Stimulated activated CD8-positive, alpha-beta memory T cell treated with anti-CD3 and anti-CD28 coated beads, Interleukin-7, amount 100 ng/mL, for 4 hours (primary cell): ENCODE measurements at places on chromosomes 11 and 22.

- DNase-seq, result peak; percentile 80
Observed at GRCh38 chr22:50620593-50621355, 7.2 kb downstream of the ARSA start.

DNA sequence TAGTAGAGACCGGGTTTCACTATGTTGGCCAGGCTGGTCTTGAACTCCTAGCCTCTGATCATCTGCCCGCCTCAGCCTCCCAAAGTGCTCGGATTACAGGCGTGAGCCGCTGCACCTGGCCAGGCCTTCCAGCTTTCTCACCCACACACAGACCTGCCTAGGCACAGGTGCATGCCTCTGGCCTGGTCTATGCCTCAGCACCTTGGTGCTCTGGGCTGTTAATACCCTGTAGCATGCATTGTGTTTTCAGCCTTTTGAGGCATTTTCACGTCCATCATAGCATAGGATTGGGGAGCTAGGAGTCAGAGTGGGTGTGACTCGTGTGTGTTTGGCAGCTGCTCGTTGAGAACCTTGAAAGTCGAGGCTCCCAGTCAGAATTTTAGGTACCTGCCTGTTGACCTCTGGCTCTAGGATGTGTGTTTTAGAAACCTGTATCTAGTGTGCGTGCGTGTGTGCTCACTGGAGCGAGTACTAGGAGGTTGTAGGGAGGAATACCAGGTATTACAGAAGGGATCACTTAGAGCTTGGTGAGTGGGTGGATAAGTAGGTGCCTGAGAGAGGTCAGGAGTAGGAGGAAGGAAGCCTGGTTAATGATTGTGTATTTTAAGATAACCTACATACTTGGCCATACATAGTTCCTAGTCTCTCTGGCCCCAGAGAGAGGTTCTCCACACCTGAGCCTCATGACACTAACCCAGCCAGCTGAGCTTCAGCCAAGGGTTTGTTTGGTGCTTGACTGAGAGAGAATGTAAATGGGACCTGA is 20.0 kb downstream of the CRKL start:
- no peak for DNase-seq

DNA sequence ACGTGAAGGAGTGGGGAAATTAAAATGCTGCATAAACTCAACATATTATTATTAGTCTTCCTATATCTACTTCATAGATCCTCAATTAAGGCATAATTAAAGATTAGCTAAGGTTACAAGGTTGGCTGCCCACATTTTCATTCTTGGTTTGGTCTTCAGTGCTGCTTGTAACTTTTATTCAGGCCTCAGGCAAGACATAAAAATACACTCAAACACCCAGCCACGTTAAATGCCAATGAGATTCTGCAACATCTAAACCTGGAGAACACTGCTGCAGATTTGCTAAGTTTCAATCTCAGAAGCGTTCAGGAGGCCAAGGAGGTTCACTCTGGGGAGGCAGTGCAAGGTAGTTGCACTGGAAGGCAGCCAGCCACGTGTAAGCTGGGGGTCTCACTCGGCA is 358.7 kb upstream of the NARS2 start:
- no peak for DNase-seq

GRCh38 chr22:43260331-43261231 is 73.6 kb upstream of the TTLL12 start:
- no peak for DNase-seq

DNA sequence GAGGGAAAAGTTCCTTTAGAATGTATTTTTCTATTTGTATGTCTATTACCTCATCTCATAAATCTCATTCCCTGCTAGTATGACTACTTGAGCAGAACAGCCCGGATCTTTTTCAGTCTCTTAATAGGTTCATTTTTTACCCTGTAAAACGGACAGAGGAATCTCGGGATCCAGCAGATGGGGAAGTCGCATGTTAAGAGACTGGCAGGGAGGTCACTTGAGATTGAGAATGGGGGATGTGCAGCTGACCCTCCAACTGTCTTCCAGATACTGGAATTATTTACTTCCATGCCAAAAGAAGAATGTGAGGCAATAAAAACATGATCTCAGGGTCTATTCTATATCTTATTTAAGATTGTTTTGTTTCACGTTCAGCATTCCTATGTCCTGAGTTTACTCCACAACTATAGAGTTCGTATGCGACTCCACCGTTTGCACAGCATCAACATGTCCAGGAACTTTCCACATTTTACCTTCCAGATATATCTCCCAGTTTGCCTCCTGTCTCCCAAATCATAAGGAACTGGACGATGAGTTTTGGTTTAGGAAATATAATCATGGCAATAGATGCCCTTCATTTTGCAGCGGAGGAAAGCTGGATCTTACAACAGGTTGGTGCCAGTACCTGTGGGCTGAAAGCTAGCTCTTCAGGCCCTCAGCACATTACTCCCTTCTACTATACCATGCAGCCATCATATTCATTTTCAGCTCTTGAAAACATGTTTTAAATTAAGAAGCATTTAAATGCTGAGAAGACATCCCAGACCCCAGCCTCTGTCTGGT is 181.5 kb downstream of the MAML2 start:
- no peak for DNase-seq

GRCh38 chr22:25482091-25482760 is 82.2 kb upstream of the GRK3 start:
- no peak for DNase-seq

- DNase-seq, result no peak
Observed at GRCh38 chr11:121298774-121299173, 6.2 kb downstream of the SC5D start.

GRCh38 chr22:31544481-31545480 is 48.4 kb downstream of the SFI1 start:
- no peak for DNase-seq
